ENCODE measurements at places on chromosomes 6 and 20.

GRCh38 chr6:85772641-85773040 lies 130.0 kb upstream of the SYNCRIP start:
- no peak for DNase-seq

GRCh38 chr20:22826306-22827230 lies 208.5 kb upstream of the SSTR4 start:
- no peak for DNase-seq

GRCh38 chr6:6910734-6911295 lies 196.9 kb upstream of the RREB1 start:
- no peak for DNase-seq

GRCh38 chr6:32954986-32955802 lies 2.3 kb upstream of the HLA-DMA start:
- peak; percentile 53 for DNase-seq

DNA sequence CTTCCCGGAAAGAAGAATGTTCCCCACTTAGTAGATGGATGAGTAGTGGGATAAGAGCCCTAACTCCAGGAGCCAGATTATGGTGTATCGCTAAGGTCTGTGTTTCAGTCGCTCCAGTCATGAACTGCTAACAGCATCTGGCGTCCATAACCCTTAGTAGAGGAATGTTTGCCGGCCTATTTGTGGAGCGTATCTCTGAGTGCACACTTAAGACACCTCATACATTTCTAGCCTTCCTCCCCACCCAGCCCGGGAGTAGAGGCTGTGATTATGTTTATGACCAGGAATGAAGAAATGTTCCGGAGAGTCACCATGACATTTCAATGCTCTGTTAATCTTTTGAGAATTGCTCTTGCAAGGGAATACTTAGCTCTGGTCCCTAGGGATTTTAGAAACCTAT lies 251.1 kb upstream of the SOX4 start:
- no peak for DNase-seq

GRCh38 chr6:136764517-136764993 lies 27.7 kb downstream of the MAP3K5 start:
- DNase-seq, result no peak

GRCh38 chr20:37351689-37352607 lies 6.0 kb downstream of the SRC start:
- no peak for DNase-seq

DNA sequence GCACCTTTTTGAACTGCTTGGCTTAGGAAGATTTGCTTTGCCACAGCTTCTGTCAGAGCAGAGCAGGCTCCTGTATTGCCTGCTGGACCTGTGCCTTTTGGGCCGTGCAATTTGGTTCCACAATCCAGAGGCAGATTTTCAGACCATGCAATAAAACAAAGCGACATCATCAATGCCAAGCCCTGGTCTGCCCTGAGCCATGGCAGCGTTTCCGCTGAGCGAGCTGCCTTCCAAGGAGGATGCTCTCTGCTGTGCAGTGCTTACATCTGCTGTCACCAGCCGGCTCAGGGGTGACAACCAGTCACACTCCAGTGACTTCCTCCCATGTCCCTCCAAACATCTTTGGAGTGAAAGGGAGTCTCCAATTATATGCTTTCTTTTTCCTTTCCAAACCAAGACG lies 282.2 kb downstream of the CDH26 start:
- DNase-seq, result no peak

- DNase-seq, result no peak
These were observed 49.1 kb downstream of the FAM120B start for GRCh38 chr6:170355661-170356060.
